Activated naive CD4-positive, alpha-beta T cell treated with anti-CD3 and anti-CD28 coated beads, Interleukin-2, amount 10 ng/mL, durations not matched to agents 7 days and 5 days (primary cell): ENCODE measurements at places on chromosomes 7 and 10.

DNA sequence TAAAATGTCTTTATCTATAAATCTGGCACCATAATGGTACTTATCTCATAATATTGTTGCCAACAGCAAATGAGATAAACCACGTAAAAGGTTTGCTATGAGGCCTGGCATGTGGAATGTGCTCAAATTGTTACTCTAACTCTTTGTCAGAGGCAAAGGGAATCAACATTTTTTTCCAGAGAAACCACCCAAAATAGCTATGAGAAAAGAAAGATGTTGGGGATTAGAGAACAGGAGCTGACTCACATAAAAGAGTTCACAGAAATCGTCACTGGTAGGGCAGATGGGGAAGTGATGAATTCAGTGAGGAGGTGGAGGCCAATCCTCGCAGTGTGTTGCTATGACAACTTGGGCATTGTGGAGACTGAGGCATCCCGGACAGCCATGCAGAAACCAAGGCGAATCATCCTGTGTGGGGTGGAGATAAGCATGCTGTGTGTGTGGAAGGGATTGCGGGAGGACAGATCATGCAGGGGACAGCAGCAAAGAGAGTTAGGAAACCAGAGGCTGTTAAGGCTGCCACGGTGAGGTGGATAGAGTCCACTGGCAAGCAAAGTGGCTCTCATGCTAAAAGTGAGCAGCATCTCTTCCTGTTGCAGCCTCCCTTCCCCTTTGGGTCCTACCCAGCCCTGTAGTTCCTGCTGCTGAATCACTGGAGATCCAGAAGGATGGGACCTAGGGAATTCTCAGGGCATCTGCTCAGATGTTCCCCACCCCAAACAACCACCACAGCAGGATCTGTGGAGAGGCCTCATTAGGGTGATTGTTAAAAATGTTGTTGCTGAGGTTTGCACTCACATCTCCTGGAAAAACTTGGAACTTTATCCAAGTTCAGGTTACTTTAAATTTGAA is 103.9 kb downstream of the CUBN start:
- H3K4me1 ChIP-seq = peaks cover 81% of the 10 kb centered on the region
- peak; percentile 72 for DNase-seq
- H3K27me3 ChIP-seq = no peaks in the 10 kb centered on the region

DNA sequence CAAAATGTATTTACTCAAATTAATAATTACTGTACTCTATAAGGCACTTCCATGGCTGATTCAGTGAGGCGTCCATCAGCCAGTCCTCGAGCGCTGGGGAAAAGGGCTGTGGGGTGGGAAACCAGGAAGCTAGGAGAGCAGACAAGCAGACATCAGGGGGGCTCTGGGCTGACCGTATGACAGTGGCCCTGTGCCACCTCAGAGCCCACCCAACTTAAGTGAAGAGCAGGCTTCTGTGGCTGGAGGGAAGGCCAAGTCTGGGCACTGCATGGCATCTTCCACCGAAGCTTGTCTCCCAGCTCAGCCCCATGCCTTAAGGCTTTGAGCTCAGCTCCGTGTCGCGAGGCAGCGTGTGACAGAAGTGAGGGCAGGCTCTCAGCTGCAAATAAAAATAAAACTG is 464.5 kb upstream of the ZMIZ1 start:
- no peak overlapping the region for H3K27ac ChIP-seq
- peaks cover 3% of the 10 kb centered on the region for H3K27me3 ChIP-seq
- no peaks in the 10 kb centered on the region for H3K36me3 ChIP-seq
- no peak overlapping the region for H3K4me3 ChIP-seq
- DNase-seq = no peak

- H3K4me3 ChIP-seq = no peak overlapping the region
- no peaks in the 10 kb centered on the region for H3K4me1 ChIP-seq
- no peaks in the 10 kb centered on the region for H3K36me3 ChIP-seq
- H3K27me3 ChIP-seq = no peaks in the 10 kb centered on the region
- no peak overlapping the region for H3K27ac ChIP-seq
Observed at GRCh38 chr10:20975236-20975635, 78.1 kb upstream of the NEBL start.

GRCh38 chr7:54622696-54623309 is 80.6 kb downstream of the VSTM2A start:
- H3K27me3 ChIP-seq = no peaks in the 10 kb centered on the region
- H3K36me3 ChIP-seq = no peaks in the 10 kb centered on the region
- no peak overlapping the region for H3K27ac ChIP-seq

- H3K4me3 ChIP-seq = no peak overlapping the region
- no peaks in the 10 kb centered on the region for H3K4me1 ChIP-seq
- no peaks in the 10 kb centered on the region for H3K36me3 ChIP-seq
- DNase-seq = no peak
- no peak overlapping the region for H3K27ac ChIP-seq
Observed at GRCh38 chr10:77862595-77862994, 64.0 kb downstream of the DLG5 start.

GRCh38 chr7:44097064-44097932 is 6.8 kb upstream of the AEBP1 start:
- H3K36me3 ChIP-seq = no peaks in the 10 kb centered on the region
- peaks cover 11% of the 10 kb centered on the region for H3K4me1 ChIP-seq
- H3K27me3 ChIP-seq = peaks cover 47% of the 10 kb centered on the region
- H3K4me3 ChIP-seq = no peak overlapping the region

DNA sequence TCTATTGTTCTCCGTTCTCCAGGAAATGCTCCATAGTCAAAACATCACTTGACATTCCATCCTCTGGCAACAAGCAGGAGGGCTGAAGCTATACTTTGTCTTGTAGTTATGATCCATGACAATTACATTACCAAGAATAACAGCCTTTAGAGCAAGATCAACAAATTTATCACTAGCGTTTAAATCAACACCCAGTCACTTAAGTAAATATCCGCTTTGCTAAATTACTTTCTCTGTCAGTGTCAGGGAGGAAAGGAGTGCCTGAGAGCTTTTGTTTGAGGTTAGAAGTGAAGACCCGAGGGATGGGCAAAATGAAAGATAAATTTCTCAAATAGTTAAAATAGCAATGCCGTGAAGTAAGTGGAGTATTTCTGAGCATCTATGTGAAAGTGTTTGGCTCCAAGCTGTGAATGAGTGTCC is 236.1 kb upstream of the BMPER start:
- DNase-seq = no peak
- H3K4me3 ChIP-seq = no peak overlapping the region
- no peaks in the 10 kb centered on the region for H3K4me1 ChIP-seq
- no peak overlapping the region for H3K27ac ChIP-seq
- H3K36me3 ChIP-seq = no peaks in the 10 kb centered on the region

DNA sequence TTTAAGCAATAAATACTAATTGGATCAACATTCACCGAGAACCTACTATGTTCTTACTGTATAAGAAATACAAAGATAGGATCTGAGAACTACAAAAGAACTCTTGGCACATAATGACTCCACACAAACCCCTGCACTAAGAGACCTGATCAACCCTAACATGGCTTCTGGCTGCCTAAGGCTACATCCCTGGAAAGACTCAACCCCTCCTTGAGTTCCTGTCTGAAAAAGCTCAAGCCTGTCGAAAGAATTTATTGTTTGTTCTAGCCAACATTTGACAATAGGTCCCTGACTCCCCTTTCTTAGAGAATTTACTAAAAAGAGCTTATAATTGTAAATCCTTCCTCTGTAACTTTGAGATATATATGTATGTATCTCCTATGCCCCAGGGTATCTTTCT is 125.3 kb upstream of the SGCE start:
- H3K4me1 ChIP-seq = no peaks in the 10 kb centered on the region
- no peak overlapping the region for H3K4me3 ChIP-seq
- no peak overlapping the region for H3K27ac ChIP-seq
- H3K27me3 ChIP-seq = no peaks in the 10 kb centered on the region

DNA sequence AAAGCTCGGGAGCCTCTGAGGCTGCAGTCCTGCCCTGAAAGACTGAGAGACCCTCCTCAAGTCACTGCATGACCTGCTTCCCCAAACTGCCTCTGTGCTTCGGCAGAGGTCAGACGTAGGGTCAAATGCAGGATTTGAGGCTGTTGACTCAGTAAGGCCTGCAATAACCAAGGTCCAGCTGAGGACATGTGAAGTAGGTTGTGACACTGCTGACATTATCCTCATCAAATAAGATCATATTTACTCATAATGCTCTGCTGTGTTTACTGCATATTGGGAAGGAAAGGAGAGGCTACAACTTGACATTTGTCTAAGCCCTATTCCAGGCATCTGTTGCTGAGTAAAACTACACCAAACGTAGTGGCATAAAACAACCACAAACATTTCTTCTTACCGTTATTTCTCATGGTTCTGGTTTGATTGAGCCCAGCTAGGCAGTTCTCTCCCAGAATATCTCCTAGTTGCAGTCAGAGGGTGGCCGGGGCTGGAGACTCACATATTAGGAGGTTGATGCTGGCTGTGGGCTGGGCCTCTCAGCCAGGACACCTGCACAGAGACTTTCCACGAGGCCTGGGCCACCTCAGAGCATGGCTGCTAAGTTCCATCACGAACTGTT is 122.1 kb upstream of the STK17A start:
- no peaks in the 10 kb centered on the region for H3K36me3 ChIP-seq
- H3K27me3 ChIP-seq = peaks cover 8% of the 10 kb centered on the region
- no peak overlapping the region for H3K4me3 ChIP-seq
- no peaks in the 10 kb centered on the region for H3K4me1 ChIP-seq
- no peak overlapping the region for H3K27ac ChIP-seq
- no peak for DNase-seq

GRCh38 chr7:28165261-28165660 is 15.3 kb downstream of the JAZF1 start:
- no peaks in the 10 kb centered on the region for H3K27me3 ChIP-seq
- H3K27ac ChIP-seq = no peak overlapping the region
- no peaks in the 10 kb centered on the region for H3K36me3 ChIP-seq
- no peak for DNase-seq
- no peak overlapping the region for H3K4me3 ChIP-seq
- H3K4me1 ChIP-seq = no peaks in the 10 kb centered on the region

DNA sequence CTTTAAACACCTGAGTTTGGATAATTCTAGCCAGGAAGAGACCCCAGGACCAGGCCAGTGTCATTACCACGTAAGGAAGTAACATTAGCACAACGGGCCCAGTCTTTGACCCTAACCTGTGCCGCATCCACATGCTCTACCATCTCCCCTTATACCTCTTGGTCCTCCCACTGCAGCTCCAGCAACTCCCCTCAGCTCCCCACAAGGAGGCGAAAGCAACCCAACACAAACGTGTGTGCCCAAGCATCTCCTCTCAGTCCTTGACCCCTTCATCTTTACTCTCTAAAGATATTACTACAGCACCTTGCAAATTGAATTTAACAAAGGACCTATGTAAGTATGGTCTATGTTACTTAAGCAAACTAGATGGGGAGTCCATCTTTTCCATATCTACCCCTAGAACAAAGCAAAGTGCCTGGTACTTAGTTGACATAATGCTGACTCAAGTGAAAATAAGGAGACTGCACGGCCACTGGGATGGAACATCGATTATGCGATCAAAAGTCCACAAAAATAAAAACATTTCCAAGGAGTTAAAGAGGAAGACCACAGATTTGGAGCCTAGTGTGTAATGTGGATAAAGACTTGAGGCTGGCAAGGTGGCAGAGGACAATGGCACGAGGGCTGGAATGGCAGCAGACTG is 147.7 kb downstream of the JAZF1 start:
- DNase-seq = no peak
- no peaks in the 10 kb centered on the region for H3K36me3 ChIP-seq
- no peak overlapping the region for H3K4me3 ChIP-seq
- H3K27ac ChIP-seq = no peak overlapping the region
- peaks cover 4% of the 10 kb centered on the region for H3K4me1 ChIP-seq

GRCh38 chr10:33115738-33116719 is 158.0 kb upstream of the ITGB1 start:
- H3K4me3 ChIP-seq = no peak overlapping the region
- no peak for DNase-seq
- H3K36me3 ChIP-seq = peaks cover 9% of the 10 kb centered on the region
- H3K27me3 ChIP-seq = no peaks in the 10 kb centered on the region
- peak overlapping the region; percentile 78 for H3K27ac ChIP-seq
- H3K4me1 ChIP-seq = peaks cover 77% of the 10 kb centered on the region

DNA sequence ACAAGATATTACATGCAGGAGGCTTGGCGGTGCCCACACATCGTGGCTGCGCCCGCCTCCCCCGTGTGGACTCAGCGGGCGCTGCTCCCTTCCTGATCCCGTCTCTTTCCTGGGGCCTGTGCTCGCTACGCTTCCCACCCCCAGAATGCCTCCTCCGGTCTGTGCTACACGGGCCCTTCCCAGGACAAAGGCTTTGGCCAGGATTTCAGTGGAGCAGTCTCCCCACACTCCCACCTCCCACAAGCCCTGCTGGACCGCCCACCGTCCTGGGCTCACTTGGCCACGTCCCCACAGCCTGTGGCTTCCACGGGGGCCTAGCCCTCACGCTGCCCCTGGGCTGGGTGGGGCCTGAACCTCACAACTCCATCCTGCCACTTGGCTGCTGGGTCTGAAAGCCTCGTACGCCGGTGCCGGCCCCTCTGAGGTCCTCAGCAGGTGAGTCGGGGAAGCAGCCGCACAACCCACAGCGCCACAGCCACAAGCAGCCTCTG is 17.3 kb downstream of the CFAP46 start:
- no peaks in the 10 kb centered on the region for H3K27me3 ChIP-seq
- H3K36me3 ChIP-seq = no peaks in the 10 kb centered on the region
- no peak overlapping the region for H3K27ac ChIP-seq
- peak; percentile 8 for DNase-seq
- no peaks in the 10 kb centered on the region for H3K4me1 ChIP-seq
- no peak overlapping the region for H3K4me3 ChIP-seq

- H3K36me3 ChIP-seq = no peaks in the 10 kb centered on the region
- H3K27me3 ChIP-seq = peaks cover 5% of the 10 kb centered on the region
Observed at GRCh38 chr10:17590969-17591645, 26.1 kb downstream of the HACD1 start.

DNA sequence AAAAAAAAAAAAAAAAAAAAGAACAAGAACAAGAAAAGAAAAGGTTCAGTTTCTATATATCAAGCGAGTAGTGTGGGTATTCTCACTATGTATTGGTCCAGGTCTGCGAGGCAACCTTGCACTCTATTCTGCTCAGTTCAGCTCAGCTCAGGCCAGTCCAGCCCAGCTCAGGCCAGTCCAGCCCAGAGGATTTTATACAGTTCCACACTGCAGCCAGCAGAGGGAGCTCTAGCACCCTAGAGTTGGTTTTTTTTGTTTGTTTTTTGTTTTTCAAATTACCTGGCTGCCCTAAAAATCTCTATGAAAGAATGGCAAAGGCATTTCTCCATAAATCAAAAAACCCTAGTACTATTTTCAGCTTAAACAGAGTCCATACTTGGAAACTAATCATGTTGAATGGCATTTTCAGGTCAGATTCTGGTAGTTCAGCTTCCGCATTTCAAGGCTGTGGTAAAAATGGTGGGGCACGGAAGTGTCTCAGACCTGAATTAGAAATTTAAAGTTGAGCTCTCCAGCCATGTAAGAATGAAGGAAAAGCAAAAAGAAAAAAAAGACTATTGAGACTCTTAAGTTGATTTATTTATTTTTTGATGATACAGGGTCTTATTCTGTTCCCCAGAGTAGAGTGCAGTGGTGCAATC is 55.2 kb upstream of the GSDME start:
- H3K4me3 ChIP-seq = no peak overlapping the region
- H3K36me3 ChIP-seq = peaks cover 61% of the 10 kb centered on the region
- H3K27ac ChIP-seq = no peak overlapping the region
